Right lung (tissue), 10 donors: ENCODE measurements at places on chromosomes 4 and X.
A peak's percentile ranks its signal among the peaks of the same experiment; 100 is the strongest.

GRCh38 chr4:81565142-81565870 lies 93.6 kb upstream of the RASGEF1B start:
- DNase-seq, result peak; percentile 73

DNA sequence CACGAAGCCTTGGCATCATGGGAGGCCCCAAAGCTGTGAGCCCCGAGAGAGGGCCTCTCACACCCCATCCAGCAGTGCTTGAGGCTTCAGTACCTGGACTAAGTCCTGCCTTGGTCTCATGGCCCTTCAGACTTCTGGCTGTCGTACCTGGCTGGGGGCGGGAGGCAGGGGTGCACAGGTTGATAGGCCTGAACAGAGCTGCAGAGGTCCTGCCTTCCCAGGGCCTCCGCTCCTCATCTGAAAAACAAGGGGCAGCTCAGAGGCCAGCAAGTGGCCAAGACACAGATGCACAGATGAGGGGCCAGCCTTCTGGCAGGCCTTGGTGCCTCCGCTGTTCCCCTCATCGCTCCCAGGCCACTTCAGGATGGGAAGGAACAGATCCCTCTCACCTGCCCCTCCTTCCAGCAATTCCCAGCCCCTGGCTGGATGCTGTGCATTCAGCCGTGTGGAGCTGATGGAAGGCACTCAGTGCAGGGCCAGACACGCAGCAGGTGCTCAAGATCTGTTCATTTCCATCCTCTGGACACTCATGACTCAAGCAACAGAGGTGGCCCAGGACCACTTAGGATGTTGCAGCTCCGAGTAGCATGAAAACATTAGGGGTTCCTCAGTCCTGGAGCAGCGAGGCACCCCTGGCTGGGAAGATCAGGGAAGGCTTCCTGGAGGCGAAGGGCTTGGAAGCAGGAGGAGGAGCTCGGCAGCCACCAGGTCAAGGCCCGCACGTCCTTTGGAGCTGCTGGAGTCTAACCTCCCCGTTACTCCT lies 1.4 kb downstream of the ZNF185 start:
- no peak for DNase-seq

GRCh38 chr4:110309675-110310074 lies 111.3 kb upstream of the ELOVL6 start:
- DNase-seq, result peak; percentile 15

DNA sequence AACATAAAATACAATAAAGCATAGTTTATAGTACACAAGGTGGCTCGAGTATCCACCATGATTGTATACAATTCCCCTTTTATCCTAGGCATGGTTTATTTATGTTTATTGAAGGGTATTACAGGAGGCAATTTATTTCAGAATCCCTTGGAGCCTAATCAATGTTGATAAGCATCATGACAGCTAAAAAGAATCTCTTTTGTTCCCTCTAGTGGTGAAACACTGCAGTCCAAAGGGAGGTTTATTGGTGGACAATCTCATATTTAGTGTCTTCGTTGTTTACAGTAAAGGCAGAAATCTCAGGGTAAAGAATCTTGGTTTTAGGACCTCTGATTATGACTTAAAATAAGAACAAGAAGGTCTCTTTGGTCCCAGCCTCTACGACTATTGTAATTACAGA lies 1712.5 kb downstream of the C4orf33 start:
- no peak for DNase-seq

DNA sequence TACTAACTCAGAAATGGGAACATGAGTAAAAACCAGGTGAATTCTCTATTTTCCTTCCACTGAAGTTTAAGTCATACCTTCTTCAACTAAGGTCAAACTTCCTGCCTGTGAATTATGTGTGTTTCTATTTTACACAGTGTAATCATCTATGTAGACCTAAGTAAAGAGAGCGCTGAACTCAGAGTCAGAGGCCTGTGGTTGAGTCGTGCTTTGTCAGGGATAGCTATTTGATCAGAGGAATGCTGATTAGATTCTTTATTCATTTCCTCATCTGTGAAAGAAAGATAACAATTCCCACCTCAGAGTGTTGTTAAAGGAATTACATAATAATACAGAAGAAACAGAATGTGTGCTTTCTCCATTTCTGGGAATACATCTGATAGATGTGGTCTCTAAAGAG lies 654.1 kb downstream of the STIM2 start:
- DNase-seq, result no peak

DNA sequence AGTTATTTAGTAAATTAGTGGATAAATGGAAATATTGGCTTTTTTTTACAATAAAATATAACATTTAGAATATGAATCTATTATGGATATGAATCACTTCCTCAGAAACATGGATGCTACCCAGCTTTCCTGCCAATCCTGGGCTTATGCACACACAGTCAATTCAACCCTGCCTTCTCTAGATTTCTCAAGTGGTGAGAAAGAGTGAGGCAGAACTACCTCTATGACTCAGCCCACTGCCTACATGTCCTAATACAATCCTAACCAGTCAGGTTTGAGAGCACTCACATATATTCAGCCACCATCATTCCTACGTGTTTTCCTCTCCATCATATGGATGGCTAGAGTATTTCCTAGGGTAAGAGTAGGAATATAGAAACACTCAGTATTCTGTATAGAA lies 91.1 kb upstream of the ANKRD50 start:
- no peak for DNase-seq

GRCh38 chr4:161650812-161651211 lies 513.0 kb downstream of the FSTL5 start:
- DNase-seq, result no peak

DNA sequence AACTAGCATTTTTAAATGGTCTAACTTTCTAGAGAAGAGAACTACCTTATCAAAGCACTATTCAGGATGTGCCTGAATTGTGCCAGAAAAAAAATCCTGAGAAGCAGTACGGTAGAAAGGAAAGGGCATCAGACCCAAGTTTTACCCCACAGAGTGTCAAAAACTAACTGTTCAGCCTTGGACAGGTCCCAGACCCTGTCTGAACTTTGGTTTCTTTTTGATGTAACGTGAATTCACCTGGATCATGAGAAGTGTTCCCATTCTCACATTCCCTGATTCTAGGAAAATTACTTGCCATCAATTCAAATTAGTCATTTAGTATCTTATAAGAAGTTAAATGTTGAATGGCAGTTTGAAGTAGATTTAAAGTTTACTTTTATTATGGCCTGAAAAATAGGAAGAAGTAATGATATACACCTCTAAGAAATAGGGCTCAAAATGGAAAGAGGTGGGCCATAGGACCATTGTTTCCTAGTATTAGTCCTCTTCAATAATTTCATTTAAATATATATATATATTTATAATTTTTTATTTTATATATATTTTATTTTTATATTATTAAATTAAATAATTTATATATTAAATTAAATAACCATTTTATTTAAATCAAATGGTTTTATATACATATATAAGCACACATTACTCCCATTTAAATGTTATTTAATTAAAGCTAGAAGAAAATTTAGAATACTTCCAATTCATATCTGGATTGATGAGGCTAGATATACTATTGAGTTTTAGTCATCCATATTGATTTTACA lies 181.9 kb upstream of the PPARGC1A start:
- no peak for DNase-seq

DNA sequence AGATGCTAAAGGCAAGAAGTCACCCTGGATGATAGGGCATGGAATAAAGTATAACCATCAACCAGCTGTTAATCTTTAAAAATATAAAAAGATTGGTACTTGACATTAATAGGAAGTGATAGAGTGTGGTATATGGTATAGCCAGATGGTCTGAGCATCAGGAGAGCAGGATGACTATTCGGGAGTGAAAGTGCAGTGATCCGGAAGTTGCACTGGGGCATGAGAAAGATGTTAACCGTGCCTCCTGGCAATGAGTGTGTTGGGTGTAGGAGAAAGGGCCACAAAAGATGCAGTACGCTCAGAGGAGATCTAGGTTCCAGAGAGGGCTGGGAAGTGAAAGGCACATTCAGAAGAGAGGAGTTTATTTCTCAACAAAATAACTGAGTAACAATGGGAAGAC lies 65.0 kb downstream of the TSPAN7 start:
- no peak for DNase-seq

- no peak for DNase-seq
Observed at GRCh38 chrX:97529536-97530200, 646.0 kb downstream of the RPA4 start.

- DNase-seq, result no peak
Observed at GRCh38 chr4:151628001-151628608, 132.7 kb downstream of the GATB start.

GRCh38 chr4:15469402-15470127 lies at the start of gene CC2D2A:
CC2D2A (plus strand) TSS chr4:15469882; CDS start chr4:15475933, 6,051 bp downstream.
- peak; percentile 69 for DNase-seq

DNA sequence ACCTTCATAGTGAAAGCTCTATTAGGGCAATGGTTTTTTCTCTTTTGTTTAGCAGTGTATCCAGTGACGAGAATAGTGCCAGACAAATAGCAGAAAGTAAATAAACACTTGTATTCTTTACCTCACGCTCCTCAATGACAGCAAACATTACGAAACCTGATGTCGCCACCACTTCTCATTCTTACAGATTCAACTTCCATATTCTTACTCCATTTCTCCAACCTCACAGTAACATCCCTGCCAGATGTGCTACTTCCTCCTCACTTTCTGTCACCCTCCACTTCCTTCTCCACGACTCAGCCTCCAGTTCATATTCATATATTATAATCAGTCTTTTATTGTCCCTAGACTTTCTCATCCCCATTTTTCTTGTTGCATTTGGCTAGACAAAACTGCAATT lies 1956.2 kb upstream of the AGA start:
- DNase-seq, result no peak

DNA sequence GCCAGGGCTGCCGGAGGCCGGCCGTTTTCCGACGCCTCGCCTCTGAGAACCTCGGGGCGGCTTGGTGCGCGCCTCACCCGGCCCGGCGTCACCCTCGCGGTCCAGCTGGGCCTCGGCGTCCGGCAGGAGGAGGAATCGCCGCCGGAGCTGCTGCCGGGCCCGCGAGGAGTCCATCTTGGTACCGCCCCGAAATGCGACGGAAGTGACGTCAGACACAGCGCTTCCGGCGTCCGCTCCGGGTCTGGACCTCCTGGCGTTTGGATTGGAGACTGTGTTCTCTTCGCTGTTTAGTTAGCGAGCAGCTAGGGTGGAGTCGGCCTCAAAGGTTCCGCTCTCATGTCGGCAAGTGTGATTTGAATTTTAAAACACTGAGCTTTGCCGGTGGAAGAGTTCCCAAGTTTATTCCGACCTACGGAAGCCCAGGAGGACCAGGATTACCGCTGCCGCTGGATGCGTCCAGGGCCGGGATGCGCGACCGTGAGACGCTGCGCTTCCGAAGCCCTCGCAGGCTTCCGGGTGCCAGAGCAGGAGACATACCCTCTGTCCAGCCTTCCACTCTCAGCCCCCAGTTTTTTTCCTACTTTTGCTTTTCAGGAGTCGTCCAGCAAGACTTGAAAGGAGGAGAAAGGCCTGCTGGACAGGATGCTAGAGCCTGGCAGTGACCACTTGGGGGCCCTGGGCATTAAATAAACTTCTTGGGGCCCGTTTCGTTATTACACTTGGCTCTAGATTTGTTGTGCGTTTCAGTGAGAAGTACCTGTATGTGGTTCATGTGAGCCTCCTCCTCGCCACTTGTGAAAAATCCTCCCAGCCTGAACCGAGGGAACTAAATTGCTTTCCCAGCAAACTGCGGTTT lies at the start of gene TMEM128:
Gene TMEM128 (minus strand): TSS at position 195 of the 856 bp plus-strand sequence. CDS start 21 bp downstream, at position 174.
- peak; percentile 96 for DNase-seq

DNA sequence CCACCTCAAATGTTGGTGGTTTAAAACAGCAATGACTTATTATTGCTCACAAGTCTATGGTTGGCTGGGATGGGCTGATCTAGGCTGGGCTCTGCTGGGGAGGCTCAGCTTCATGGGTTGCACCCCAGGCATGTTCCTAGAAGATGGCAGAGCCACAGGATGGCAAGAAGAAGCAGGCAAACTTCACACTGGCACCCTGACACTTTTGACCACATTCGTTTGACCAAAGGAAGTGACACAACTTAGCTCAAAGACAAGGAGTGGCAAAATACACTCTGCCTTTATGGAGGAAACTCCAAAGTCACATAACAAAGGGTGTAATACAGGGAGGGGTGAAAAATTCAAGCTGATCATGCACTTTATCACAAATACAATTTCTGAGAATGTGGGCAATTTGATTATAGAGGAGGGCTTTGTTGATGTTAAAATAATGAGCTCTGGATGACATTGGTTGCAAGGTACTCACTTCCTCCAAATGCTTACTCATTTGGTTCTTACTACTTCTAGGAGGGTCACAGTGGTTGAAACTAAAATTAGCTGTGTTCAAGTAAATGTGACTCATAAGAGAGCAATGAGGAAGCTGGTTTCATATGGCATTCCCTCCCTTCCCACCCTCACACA lies 249.2 kb upstream of the RPS6KA3 start:
- no peak for DNase-seq

- DNase-seq, result no peak
Observed at GRCh38 chr4:85938902-85939301, 421.0 kb downstream of the MAPK10 start.

DNA sequence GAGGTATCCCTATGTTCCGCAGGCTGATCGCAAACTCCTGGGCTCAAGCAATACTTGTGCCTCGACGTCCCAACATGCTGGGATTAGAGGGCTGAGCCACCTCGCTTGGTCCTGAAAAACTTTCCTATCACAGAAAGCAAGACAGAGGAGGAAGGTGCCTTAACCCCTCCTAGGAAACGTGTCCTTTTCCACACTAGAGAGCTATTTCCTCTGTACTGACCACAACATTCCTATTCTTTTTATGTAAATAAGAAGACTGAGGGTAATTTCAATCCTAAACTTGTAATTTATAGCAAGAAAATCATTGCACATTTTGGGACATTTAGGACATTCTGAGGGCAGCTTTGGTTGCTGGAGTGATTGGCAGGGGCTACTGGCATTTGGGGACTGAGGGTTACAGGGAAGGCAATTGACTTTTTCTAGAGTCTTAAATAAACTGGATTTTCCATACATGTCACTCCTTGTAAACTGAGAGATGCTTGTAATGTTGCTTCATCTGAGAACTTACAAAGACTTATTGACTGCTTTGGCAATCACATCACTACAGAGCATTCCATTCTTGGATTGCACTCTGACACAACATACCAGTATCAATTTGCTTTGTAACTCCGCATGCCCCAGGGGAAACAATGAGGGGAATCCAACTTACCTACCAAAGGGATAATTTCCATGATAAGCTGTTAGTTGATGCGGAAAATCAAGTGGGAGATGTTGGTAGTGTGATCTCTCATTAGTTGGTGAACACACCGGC lies 15.6 kb downstream of the XAGE3 start:
- DNase-seq, result no peak

- DNase-seq, result peak; percentile 67
Observed at GRCh38 chr4:121192480-121192879, 28.4 kb upstream of the TNIP3 start.

GRCh38 chr4:17493619-17494018 lies 18.3 kb downstream of the QDPR start:
- DNase-seq, result no peak

GRCh38 chr4:188336891-188337290 lies 197.7 kb downstream of the TRIML1 start:
- DNase-seq, result no peak

- DNase-seq, result no peak
Observed at GRCh38 chr4:149102765-149103164, 660.6 kb upstream of the NR3C2 start.

- DNase-seq, result no peak
Observed at GRCh38 chr4:37002625-37003024, 241.9 kb upstream of the NWD2 start.

GRCh38 chr4:168630445-168631187 lies 133.8 kb downstream of the PALLD start:
- no peak for DNase-seq
